ENCODE measurements at places on chromosomes 13 and 19.
A peak's percentile ranks its signal among the peaks of the same experiment; 100 is the strongest.

GRCh38 chr13:50527188-50527587, 316.3 kb downstream of the DLEU7 start:
- no peak for DNase-seq

- peak; percentile 49 for DNase-seq
Measured at GRCh38 chr13:20495087-20496023, 30.3 kb downstream of the CRYL1 start.

GRCh38 chr19:46529622-46530451, 34.2 kb upstream of the PNMA8B start:
- peak; percentile 84 for DNase-seq

- peak; percentile 63 for DNase-seq
Measured at GRCh38 chr19:662207-662961, 630 bp downstream of the RNF126 start.

DNA sequence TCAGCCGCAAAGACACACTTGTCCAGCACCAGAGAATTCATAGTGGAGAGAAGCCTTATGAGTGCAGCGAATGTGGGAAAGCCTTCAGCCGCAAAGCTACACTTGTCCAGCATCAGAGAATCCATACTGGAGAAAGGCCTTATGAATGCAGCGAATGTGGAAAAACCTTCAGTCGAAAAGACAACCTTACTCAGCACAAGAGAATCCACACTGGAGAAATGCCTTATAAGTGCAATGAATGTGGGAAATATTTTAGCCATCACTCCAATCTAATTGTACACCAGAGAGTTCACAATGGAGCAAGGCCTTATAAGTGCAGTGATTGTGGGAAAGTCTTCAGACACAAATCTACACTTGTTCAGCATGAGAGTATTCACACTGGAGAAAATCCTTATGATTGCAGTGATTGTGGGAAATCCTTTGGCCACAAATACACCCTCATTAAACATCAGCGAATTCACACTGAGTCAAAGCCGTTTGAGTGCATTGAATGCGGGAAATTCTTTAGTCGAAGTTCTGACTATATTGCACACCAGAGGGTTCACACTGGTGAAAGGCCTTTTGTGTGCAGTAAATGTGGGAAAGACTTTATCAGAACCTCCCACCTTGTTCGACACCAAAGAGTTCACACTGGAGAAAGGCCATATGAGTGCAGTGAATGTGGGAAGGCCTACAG, 6.8 kb downstream of the ZNF134 start:
- no peak for DNase-seq

DNA sequence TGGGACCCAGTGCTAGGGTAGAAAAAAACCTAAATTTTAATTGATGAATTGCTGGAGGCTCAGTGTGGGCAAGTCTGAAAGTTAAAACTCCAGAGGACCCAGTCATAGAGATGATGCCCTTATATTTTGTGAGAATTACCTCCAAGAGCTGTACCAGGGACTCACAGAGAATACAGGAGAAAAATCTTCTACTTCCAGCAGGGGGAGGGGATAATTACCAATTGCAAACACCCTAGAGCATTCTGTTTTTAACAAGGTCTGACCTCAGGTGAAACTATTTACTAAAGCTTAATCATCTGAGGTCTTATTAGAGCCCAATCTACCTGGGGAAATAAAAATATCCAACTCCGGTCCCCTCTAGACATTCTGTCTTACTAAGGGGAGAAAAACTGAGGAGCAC, 994.7 kb upstream of the MIR17HG start:
- no peak for DNase-seq

DNA sequence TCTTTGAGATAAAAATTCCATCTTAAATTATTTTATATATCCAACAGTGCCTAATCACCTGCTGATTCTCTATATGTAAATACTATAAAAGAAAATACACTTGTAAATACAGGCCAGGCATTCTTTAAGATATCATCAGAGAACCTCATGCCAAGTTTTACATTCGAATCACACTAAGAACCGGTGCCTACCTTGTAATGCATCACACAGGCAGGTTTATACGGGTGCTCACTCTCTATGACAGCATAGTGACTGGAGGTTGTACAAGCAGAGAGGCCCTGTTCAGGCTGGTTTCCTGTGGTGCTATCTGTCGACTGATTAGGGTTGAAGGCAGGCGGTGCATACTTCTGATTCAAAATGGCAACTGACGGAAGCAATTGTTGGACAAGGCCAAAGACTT, 141.3 kb upstream of the FBXL3 start:
- no peak for DNase-seq

DNA sequence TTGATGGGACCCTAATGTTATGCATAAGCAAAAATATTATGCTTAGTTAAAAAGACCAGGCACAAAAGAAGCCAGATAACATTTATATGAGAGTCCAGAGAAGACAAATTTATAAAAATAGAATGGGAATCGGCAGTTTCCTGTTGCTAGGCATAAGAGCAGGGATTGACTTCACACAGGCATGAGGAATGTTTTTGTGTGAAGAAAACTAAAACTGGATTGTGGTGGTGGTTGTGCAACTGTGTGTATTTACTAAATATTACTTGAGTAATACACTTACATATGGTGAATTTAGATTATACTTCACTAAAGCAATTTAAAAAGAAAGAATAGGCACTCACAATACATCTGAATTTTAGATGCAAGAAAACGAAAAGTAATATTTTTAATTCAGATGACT, 108.3 kb downstream of the SLITRK1 start:
- DNase-seq: no peak

DNA sequence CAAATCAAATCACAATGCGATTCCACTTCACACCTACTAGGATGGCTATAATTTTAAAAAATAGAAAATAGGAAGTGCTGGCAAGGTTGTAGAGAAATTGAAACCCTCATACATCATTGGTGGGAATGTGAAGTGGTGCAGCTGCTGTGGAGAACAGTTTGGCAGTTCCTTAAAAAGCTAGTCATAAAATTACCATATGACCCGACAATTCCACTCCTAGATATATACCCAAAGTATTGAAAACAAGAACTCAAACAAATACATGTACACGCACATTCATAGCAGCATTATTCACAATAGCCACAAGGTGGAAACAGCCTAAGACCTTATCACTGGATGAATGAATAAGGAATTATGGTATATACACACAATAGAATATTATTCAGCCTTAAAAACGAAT, 12.0 kb downstream of the HMGB1 start:
- no peak for DNase-seq

DNA sequence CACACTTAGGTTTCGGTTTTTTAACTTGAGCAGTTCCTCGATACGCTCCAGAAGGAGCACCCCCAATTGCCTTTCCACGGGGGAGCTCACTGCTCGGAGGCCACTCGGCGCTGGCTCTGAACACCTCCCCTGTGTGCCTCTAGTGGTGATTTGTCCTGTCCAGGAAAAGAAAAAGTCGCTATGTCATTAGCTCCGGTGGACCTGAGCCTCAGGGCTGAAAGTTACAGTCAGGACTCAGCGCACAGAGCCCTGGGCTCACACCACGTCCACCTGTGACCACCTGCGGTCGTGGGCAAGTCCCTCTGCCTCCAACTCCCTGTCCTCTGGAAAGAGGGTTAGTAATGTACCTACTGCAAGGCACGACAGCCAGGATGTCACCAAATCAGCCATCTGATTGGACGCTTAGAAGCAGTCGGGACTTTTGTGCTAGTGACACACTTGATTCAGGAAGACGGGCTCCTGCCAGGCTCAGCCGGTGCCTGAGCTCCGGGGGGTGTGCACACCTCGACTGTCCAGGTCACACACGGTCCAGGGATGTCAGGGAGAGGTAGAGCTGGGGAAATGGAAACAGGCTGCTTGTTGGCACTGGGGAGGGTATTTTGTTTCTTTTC, 3.9 kb upstream of the TMPRSS9 start:
- no peak for DNase-seq

GRCh38 chr13:24274452-24275021, 34.8 kb upstream of the C1QTNF9 start:
- DNase-seq: no peak

- no peak for DNase-seq
Measured at GRCh38 chr19:19256072-19256969, 16.8 kb downstream of the TM6SF2 start.

DNA sequence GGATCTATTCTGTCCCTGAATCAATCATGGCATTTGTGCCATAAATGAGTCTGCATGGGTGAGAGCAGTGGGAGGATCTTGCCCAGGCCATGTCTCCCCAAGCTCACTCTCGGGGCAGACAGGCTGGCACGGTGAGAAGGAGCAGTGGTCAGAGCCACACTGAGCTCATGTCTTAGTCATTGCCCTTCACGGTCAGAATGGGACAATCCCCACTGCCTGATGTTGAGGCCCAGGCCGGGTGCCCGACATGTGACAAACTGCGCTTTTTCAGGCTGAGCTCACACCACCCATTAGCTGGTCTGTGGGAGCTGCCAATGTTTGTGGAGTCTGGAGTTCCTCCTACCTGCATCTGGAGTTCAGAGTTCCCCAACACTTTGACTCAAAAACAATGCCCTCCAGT, 481.9 kb downstream of the COG6 start:
- DNase-seq: no peak

GRCh38 chr19:1144741-1145140, 29.3 kb downstream of the SBNO2 start:
- DNase-seq: no peak

DNA sequence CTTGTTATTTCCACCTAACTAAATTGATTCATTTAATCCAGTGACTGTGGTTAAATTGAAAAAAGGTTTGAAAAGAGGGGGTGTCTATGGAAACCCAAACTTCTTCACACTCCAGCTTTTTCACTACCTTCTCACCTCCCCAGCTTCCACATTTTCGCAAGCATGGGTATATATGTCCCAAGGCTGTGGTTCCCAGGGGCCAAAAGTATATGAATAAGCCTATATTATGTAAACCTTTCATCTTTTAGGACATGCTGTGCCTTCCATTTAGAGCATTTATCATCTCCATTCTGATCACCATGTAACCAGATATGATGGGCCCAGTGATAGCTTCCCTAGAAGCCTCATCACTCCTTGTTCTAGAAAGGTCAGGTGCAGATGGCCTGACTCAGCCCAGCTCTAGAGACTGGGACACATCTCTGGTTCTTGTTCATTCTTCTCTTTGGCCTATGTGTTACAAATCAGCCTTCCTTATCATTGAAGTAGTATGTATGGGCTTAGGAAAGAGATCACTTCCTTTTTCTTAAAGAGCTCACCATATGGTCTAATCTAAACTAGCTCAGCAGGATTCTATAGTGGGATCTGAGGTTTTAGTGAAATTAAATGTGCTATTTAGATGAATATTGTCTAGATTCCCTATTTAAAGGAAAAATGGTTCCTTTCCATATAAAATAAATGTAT, 19.5 kb upstream of the ARL11 start:
- DNase-seq: no peak

DNA sequence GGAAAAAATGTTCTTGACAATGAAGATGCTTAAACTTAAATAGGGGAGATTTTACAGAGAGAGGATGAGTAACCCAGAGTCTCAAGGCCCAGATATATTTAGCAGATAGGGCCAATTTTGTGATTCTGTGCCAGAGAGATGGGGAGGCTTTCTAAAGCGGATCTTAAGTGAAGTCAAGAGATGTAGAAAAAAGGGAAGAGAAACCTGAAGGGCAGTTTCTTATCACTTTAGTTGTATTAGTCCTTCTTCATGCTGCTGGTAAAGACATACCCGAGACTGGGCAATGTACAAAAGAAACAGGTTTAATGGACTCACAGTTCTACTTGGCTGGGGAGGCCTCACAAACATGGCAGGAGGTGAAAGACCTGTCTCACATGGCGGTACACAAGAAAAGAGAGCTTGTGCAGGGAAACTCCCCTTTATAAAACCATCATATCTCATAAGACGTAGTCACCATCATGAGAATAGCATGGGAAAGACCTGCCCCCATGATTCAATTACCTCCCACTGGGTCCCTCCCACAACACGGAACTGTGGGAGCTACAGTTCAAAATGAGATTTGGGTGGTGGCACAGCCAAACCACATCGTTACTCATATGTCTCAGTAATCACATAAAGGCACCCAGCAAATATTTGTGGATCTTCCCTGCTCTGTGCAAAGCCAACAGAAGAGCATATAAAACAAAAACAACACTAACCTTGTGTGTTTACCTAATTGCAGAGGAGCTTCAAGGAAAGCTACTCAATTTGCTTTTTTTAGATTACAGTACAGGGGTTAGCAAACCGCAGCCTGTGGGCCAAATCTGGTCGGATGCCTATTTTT, 102.6 kb upstream of the MYCBP2 start:
- DNase-seq: no peak

DNA sequence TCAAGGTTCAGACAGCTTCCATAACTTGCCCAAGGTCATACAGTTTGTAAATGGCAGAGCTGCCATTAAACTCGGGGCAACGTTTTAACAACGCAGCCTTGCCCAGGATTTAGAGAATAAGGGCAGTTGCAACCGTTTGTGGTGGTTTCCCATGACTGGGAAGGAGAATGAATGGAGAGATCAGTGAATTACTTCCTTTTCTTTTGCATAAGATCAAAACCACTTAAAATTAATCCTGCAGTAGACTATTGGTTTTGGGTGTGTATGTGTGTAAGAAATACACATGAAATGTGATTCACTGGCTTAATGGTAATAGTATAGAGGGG, 179.1 kb upstream of the MIR17HG start:
- no peak for DNase-seq

GRCh38 chr19:18440415-18440877, 2.5 kb upstream of the ISYNA1 start:
- DNase-seq: no peak

DNA sequence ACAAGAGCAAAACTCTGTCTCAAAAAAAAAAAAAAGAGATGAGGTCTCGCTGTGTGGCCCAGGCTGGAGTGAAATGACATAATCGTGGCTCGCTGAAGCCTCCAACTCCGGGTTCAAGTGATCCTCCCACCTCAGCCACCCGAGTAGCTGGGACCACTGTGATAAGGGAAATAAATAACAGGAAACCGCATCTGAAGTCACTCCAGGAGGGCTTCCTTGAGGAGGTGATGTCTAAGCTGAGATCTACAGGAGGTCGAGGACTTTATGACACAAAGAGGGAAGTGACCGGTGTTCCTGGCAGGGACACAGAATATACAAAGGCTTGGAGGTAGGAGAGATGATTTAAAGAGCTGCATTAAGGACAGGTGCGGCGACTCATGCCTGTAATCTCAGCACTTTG, 8.9 kb upstream of the NR2F6 start:
- no peak for DNase-seq

DNA sequence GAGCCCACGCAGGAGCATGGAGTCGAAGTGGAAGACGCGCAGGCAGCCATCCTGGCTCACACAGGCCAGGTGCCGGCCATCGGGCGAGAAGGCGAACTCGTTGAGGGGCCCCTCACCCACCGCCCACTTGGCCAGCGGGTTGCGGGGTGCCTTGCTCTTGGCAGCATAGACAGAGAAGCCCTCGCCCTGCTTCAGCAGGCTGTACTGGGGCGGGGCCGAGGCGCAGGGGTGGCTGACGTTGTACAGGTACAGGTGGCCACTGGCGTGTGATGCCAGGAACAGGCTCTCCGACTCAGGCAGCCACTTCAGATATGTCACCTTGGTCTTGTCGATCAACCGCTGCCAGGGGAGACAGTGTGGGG, 4.2 kb upstream of the DMPK start:
- no peak for DNase-seq

- DNase-seq: no peak
Measured at GRCh38 chr13:111472083-111472482, 151.6 kb downstream of the TEX29 start.

GRCh38 chr13:49669735-49670309, 21.5 kb downstream of the EBPL start:
- peak; percentile 53 for DNase-seq

GRCh38 chr13:23754997-23755396, 134.2 kb downstream of the MIPEP start:
- DNase-seq: no peak

- DNase-seq: peak; percentile 55
Measured at GRCh38 chr19:46975925-46976782, 43.5 kb upstream of the NPAS1 start.

- no peak for DNase-seq
Measured at GRCh38 chr13:60328073-60328472, 68.9 kb upstream of the TDRD3 start.
